ENCODE measurements at places on chromosomes 2 and 18. TPM values are rescaled to one million over a fixed set of nuclear protein-coding genes. Genes with fewer than 3 reads are reported as not detected.

Gene CKAP2L
- total RNA-seq, result 68.8 TPM

- no peak for DNase-seq
Observed at GRCh38 chr18:55494899-55495298, 93.1 kb downstream of the TCF4 start.

Gene PLEK
- 42.5 TPM for total RNA-seq

DNA sequence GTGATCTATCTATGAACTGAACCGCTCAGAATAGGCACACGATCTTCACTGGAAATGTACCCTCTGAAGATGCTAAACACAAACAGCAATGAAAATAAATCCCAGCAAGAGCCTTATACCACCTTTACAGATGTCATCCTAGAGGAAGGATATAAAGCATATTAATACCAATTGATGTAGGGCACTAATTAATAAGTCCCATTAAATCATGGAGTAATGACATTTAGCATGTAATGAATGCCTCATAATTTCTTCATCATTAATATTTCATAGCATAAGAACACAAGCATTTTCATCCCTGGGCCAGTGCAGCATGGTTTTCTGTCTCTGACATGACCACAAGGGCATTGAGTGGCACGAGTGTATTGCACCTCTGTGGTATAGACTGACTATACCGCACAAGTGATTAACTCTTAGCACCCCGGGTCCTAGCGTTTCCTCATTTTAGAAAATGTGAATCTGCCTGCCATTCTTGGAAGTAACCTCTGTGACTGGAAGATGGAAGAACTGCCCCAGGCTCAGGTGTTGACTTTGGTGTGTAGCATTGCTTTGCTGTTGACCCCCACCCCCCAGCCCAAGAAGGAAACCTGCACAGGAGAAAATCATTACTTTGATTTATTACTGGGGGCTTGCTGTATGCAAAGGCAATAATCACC lies 1.4 kb upstream of the TMEM178A start:
- no peak for DNase-seq

Gene IL36G
- not detected for total RNA-seq

DNA sequence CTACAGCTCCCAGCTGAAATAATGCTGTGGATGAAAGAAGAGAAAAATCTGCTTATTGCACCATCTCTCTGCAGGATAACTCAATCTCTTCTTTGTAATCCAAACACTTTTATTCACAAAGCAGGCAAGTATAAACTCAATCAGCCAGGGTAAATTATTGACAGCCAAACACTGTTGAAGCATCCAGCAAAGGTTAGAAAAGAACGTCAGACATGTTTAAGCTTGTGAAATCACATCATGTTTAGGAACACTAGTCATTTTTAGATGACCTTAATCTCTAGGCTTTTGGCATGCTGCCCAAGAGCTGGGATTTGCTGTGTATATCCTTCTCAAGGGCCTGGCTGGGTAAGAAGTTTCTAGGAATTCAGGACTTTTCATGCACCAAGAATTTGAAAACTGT lies 1148.1 kb upstream of the FANCL start:
- no peak for DNase-seq

Gene ABCB11
- total RNA-seq, result not detected

DNA sequence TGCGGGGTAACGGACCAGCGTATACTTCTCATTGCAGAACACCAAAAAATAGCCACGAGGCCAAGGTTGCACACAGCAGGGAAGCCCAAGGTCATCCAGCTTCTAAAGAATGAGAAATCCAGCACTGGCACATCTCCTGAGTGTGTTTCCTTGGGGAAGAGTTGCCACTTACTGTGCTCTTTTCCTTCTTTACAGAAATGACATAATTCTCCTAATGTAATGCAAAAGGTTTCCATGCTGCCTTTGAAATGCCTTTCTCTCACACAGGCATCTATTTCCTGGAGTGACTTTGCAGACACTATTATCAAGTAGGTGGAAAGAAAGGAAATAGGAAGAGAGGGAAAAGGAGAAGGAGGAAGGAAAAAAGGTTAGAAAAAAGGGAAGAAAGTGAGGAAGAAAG lies 862.1 kb upstream of the CELF4 start:
- DNase-seq, result no peak

DNA sequence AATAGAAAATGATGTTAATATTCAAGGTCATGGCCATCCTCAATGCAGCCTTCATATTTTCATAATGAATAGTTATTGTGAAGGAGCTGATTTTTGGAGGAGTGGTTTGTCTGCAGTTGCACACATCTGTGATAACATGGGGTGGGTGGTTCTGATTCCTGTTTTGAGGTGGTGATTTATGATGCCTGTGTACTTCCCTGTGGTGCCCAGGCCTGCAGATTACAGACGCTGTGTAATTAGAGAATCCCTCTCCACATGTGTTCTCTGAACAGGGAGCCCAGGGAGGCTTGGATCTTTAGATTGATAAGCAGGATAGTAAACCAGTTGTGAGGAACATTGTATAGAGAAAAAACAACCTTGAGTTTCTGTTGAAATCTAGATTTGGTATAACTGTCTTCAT lies 117.5 kb downstream of the AGAP1 start:
- DNase-seq, result no peak

DNA sequence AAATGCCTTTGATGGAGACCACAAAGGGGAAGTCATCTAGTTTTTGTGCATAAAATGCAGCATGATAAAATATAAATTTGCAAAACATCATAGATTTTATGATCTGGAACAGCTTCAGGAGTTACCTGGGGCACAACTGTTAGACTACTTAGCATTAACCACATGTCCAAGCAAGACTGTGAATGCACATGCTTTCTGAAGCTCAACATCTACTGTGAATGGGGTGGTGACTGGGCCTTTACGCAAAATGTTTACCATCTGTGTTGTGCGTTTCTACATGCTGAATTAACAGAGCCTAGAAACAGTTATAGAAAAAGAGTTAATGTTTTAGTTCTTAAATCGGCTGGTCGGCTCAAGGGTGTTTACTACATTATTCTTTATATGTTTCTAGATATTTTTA lies 45.5 kb downstream of the KCTD1 start:
- DNase-seq, result no peak

DNA sequence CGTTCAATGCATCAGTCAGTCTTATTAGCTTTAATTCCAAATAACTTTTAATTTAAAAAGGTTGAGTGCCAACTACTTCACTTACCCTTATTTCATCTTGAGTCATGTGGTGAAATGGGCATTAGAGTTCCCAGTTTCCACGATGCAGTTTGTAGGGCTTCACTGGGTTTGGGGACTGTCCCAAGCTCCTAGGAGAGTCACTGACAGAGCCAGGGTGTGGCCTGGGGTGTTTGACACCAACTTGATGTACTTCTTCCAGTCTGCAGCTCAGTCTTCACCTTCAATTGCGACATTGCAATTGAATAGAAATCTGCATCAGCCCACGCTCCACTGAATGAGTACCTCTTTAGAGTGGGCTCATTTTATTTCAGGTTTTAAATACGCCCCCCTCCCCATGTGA lies 165.3 kb downstream of the ARL4C start:
- DNase-seq, result no peak

Gene LAMA1
- total RNA-seq, result not detected
